Kidney (tissue), 22 donors: ENCODE measurements at places on chromosomes 11 and 22.

GRCh38 chr11:83656796-83657330, 370.7 kb upstream of the CCDC90B start:
- no peak overlapping the region for H3K4me3 ChIP-seq
- no peak overlapping the region for H3K27ac ChIP-seq
- no peaks in the 10 kb centered on the region for H3K27me3 ChIP-seq
- H3K36me3 ChIP-seq, result no peaks in the 10 kb centered on the region

DNA sequence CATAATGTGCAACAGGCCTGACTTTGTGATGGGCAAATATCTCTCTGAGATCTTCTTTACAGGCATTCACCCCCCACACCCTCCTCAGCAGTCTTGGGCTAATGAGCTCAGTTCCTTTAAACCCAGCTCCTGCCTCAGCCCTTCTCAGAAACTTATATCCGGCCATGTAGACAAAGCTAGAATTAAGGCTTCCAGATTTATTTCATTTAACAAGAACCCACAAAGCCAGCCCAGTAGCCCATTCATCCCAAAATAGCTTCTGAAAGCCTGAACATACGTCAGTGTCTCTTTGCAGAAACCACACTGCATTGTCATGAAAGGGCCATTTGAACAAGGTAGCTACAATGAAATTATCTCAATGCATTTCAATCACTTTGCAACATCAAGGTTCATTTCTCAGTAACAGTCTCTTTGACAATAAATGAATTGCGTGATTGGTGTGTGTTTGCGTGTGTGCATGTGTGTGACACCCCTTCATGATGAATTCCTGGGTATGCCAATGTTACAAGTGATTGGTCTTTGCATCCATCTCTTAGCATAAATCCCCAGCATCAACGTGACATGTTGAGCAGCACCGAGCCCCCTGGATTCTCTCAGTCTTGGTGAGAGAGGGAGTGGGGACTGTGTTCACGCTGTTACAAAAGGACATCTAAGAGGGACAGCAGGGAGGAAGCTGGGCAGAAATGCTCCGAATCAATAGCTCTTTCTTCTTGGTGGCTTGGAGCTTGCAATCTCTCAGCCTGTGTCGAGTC, 299.6 kb downstream of the KIRREL3 start:
- no peak for DNase-seq
- H3K36me3 ChIP-seq, result no peaks in the 10 kb centered on the region
- H3K4me1 ChIP-seq, result no peaks in the 10 kb centered on the region

DNA sequence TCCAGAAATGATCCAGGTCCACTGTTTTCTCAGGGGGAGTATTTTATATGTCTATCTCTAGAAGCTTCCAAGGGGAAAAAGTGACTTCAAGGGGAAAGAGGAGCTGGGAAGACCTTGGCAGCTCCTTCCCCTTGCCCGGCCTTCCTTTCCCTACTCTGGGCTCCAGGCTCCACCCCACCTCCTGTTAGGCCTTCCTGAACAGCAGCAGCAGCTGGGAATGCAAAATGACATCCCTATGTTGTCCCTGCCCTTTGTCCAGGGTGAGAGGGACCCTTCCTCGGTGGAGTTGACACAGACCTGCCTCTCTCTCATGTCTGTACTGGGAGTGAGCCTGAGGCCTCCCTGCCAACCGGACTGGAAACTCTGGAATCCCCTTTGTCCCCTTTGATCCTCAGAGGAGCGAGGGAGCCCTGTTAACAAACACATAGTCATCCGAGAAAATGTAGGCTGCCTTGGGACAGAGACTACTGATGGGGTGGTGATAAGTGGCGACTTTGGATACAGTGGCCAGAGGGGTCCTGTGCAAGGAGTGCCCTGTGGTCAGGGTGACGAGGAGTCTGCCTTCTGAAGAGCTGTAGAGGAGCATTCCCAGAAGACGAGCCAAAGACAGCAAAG, 9.0 kb upstream of the MALAT1 start:
- peaks cover 27% of the 10 kb centered on the region for H3K4me1 ChIP-seq
- H3K27ac ChIP-seq, result peak overlapping the region; percentile 99
- H3K27me3 ChIP-seq, result no peaks in the 10 kb centered on the region

GRCh38 chr11:62897311-62897710, 16.6 kb downstream of the SLC3A2 start:
- no peak overlapping the region for H3K4me3 ChIP-seq
- H3K36me3 ChIP-seq, result no peaks in the 10 kb centered on the region
- DNase-seq, result no peak
- no peak overlapping the region for H3K27ac ChIP-seq
- no peaks in the 10 kb centered on the region for H3K27me3 ChIP-seq

- no peaks in the 10 kb centered on the region for H3K4me1 ChIP-seq
- no peak overlapping the region for H3K27ac ChIP-seq
- no peak overlapping the region for H3K4me3 ChIP-seq
- no peaks in the 10 kb centered on the region for H3K36me3 ChIP-seq
- DNase-seq, result no peak
Observed at GRCh38 chr11:74299015-74299414, 12.4 kb downstream of the P4HA3 start.

- H3K4me1 ChIP-seq, result peaks cover 4% of the 10 kb centered on the region
- H3K27me3 ChIP-seq, result no peaks in the 10 kb centered on the region
- no peak overlapping the region for H3K27ac ChIP-seq
- H3K4me3 ChIP-seq, result no peak overlapping the region
- H3K36me3 ChIP-seq, result no peaks in the 10 kb centered on the region
Observed at GRCh38 chr11:36132940-36133339, 156.3 kb downstream of the COMMD9 start.

GRCh38 chr22:41003066-41003465, 51.9 kb downstream of the RBX1 start:
- H3K4me3 ChIP-seq, result no peak overlapping the region
- H3K27me3 ChIP-seq, result no peaks in the 10 kb centered on the region
- peak; percentile 61 for DNase-seq
- H3K36me3 ChIP-seq, result no peaks in the 10 kb centered on the region

DNA sequence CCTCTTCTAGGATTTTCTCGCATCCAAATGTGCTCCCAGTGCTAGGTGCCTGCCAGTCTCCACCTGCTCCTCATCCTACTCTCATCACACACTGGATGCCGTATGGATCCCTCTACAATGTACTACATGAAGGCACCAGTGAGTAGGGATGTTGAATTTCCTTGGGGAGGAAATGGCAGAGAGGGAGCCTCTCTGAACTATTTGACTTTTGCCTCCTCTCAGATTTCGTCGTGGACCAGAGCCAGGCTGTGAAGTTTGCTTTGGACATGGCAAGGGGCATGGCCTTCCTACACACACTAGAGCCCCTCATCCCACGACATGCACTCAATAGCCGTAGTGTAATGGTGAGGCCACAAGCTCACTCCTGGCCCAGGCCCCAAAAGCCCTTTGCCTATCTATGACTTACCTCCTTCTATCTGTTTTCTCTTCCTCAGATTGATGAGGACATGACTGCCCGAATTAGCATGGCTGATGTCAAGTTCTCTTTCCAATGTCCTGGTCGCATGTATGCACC, 2.5 kb downstream of the TAF10 start:
- no peak overlapping the region for H3K27ac ChIP-seq
- DNase-seq, result no peak
- peaks cover 39% of the 10 kb centered on the region for H3K36me3 ChIP-seq
- H3K27me3 ChIP-seq, result no peaks in the 10 kb centered on the region
- H3K4me1 ChIP-seq, result peaks cover 41% of the 10 kb centered on the region

DNA sequence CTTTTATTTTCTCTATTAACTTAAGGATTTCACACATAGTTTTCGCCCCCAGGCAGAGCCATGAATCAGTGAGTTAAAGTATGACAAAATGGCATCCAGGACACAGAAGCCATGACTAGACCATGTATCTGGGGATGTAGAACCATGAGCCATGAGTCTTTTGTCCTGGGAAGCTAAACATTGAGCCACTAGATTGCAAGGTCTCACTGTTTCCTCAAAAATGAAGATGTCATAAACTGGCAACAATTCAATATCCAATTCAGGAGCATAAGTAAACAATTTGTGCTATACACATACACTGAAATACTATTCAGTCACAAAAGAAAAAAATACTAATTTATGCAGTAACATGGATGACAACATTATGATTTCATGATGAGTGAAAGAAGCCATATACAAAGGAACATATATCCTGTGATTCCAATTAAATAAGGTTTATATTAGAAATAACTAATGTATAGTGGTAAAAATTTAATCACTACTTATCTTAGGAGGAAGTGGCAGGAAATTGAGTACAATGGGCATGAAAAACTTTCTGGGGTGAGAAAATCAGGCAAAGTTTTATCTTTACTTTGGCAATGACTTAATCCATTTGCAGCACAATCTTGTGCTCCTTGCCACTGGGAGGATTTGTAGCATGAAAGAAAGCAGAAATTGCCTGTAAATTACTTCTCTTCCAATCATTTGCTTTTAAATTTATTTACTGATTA, 28.5 kb upstream of the CARD16 start:
- no peak for DNase-seq
- no peaks in the 10 kb centered on the region for H3K27me3 ChIP-seq
- H3K36me3 ChIP-seq, result no peaks in the 10 kb centered on the region

GRCh38 chr11:112884012-112884767, 77.0 kb upstream of the NCAM1 start:
- H3K27me3 ChIP-seq, result no peaks in the 10 kb centered on the region
- no peak overlapping the region for H3K4me3 ChIP-seq
- no peak for DNase-seq
- peaks cover 4% of the 10 kb centered on the region for H3K4me1 ChIP-seq
- H3K27ac ChIP-seq, result no peak overlapping the region

DNA sequence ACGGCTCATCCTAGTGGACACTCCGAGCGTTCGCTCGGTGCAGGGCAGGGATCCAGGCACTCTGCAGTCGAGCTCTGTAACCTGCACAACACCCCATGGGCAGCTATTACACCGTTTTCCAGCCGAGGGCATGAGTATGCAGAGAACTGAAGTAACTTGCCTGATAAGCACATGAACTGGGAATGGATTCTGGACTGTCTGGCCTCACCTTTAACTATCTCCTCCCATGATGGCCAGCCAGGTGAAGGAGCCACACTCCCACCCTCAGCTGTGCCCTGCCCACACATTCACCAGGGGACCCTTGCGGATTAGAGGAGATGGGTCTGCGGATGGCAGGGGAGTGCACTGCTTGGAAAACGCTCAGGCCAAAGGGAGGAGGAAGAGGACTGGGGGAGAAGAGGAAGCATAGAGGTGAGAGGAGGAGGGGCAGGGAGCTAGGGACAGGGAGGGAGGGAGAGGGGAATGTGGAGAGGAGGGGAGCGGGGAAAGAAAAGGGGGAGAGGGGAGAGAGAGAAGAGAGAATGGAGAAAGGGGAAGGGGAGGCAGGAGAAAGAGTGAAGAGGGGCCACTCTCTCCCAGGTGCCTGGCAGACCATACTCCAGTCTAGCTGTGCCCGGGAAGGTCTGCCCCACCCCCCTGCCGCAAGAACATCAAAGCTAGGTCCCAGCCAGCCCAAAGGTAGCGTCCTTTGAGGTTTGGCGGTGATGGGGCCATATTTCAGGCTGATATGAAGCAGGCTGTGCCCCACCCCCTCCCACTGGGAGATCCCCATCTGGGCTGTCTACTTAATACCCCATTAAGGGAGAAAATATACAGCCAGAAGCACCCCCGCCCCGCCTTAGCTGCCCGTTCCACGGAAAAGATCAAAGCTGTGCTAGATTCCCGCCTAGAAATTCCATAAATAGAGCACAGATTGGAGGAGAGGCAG, 33.2 kb upstream of the TCF20 start:
- no peak overlapping the region for H3K4me3 ChIP-seq
- no peaks in the 10 kb centered on the region for H3K36me3 ChIP-seq
- peak; percentile 82 for DNase-seq
- no peaks in the 10 kb centered on the region for H3K4me1 ChIP-seq
- H3K27me3 ChIP-seq, result no peaks in the 10 kb centered on the region
- H3K27ac ChIP-seq, result no peak overlapping the region

GRCh38 chr11:61636676-61637075, 43.5 kb upstream of the DAGLA start:
- no peaks in the 10 kb centered on the region for H3K36me3 ChIP-seq
- H3K27me3 ChIP-seq, result no peaks in the 10 kb centered on the region
- H3K27ac ChIP-seq, result no peak overlapping the region
- no peak for DNase-seq
- H3K4me3 ChIP-seq, result no peak overlapping the region
- peaks cover 2% of the 10 kb centered on the region for H3K4me1 ChIP-seq

- no peaks in the 10 kb centered on the region for H3K27me3 ChIP-seq
- H3K36me3 ChIP-seq, result no peaks in the 10 kb centered on the region
- DNase-seq, result no peak
Observed at GRCh38 chr11:123330071-123330470, 100.0 kb upstream of the GRAMD1B start.

DNA sequence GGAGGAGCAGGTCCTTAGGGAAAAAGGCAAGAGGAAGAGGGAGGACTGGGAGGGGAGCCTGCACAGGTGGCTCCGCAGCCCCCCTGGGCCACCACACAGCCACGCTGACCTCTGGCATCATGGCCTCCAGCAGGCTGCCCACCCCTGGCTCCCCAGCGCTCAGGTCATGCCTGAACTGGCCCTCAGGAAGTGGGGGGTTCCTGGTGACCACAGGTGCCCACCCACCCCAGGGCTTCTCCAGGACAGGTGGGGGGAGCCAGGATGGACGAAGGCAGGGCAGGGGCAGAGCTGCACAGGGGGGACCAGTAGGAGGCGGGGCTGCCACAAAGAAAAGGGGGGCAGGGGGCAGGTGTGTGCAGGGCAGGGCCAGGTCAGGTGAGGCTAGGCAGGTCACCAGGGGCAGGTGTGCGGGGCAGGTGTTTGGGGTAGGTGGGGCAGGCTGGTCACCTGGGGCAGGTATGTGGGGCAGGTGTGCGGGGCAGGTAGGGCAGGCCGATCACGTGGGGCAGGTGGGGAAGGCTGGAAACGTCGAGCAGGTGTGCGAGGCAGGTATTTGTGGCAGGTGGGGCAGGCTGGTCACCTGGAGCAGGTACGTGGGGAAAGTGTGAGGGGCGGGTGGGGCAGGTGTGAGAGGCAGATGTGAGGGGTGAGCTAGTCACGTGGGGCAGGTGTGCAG, 997 bp downstream of the DEAF1 start:
- no peak overlapping the region for H3K4me3 ChIP-seq
- H3K27ac ChIP-seq, result no peak overlapping the region
- H3K36me3 ChIP-seq, result peaks cover 2% of the 10 kb centered on the region
- H3K27me3 ChIP-seq, result no peaks in the 10 kb centered on the region
- DNase-seq, result peak; percentile 18
- H3K4me1 ChIP-seq, result no peaks in the 10 kb centered on the region

DNA sequence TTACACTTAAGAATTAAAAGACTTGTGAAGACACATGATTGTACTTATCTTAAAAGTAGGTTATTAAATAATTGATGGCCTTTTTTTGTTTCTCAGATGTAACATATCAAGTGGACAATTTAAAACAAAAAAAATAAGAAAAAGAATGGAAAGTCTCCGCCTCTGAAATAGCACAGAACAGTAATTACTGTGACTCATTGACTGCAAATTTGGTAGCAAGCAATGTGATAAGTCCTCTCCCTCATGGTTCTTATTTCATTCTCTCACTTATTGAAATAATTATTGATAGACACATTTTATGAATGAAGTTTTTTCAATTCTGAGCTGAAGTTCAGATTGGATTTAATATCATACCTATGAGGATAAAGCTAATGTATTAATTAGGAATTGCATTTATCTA, 717.9 kb upstream of the LUZP2 start:
- no peaks in the 10 kb centered on the region for H3K36me3 ChIP-seq
- H3K27me3 ChIP-seq, result no peaks in the 10 kb centered on the region
- H3K4me3 ChIP-seq, result no peak overlapping the region
- no peak overlapping the region for H3K27ac ChIP-seq
- no peaks in the 10 kb centered on the region for H3K4me1 ChIP-seq
- DNase-seq, result no peak
